Fibroblast of the aortic adventitia (primary cell): ENCODE measurements at places on chromosomes 1 and 21. TPM values are rescaled to one million over a fixed set of nuclear protein-coding genes. Genes with fewer than 3 reads are reported as not detected.

The NUAK2 gene
- total RNA-seq = 0.74 and 2.9 TPM in 2 replicates

The HRNR gene
- total RNA-seq = not detected in 2 replicates

The SPRR2E gene
- not detected in 2 replicates for total RNA-seq

The OR2L13 gene
- total RNA-seq = not detected in 2 replicates

The IQCC gene
- 0.41 and 2.3 TPM in 2 replicates for total RNA-seq
